Activated naive CD4-positive, alpha-beta T cell treated with anti-CD3 and anti-CD28 coated beads, Interleukin-2, amount 10 ng/mL, durations not matched to agents 7 days and 5 days (primary cell): ENCODE measurements at places on chromosomes 5 and 9.

- DNase-seq, result no peak
- peaks cover 3% of the 10 kb centered on the region for H3K4me1 ChIP-seq
- H3K27me3 ChIP-seq, result peaks cover 4% of the 10 kb centered on the region
- H3K27ac ChIP-seq, result no peak overlapping the region
Observed at GRCh38 chr5:52498607-52499006, 289.1 kb upstream of the ITGA1 start.

DNA sequence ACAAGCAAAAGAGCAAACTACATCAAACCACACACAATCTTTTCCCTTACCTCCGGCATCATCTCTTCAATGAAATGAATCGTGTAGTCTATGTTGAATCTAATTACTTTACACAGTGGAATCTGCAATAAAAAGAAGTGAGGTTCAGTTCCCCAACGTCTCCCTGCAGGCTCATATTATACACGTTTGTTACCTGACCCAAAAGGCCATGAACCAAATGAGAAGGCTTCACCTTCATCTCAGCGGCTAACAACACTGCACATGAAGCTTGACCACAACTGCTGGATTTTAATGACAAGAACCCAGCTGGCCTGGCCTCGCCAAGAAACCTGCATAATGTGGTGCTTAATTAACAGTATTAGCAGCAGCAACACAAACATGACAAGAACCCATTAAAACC, 45.5 kb downstream of the DROSHA start:
- DNase-seq, result no peak
- H3K27me3 ChIP-seq, result no peaks in the 10 kb centered on the region
- H3K27ac ChIP-seq, result no peak overlapping the region
- H3K4me1 ChIP-seq, result no peaks in the 10 kb centered on the region
- H3K4me3 ChIP-seq, result no peak overlapping the region

GRCh38 chr9:1969160-1969559, 46.0 kb upstream of the SMARCA2 start:
- peaks cover 5% of the 10 kb centered on the region for H3K27me3 ChIP-seq
- no peaks in the 10 kb centered on the region for H3K4me1 ChIP-seq
- no peak overlapping the region for H3K4me3 ChIP-seq
- no peaks in the 10 kb centered on the region for H3K36me3 ChIP-seq
- H3K27ac ChIP-seq, result no peak overlapping the region

- peaks cover 4% of the 10 kb centered on the region for H3K4me1 ChIP-seq
- no peak overlapping the region for H3K4me3 ChIP-seq
- H3K27ac ChIP-seq, result no peak overlapping the region
- no peaks in the 10 kb centered on the region for H3K27me3 ChIP-seq
- H3K36me3 ChIP-seq, result no peaks in the 10 kb centered on the region
- no peak for DNase-seq
Observed at GRCh38 chr5:5155617-5156016, 15.5 kb downstream of the ADAMTS16 start.

GRCh38 chr9:81777482-81777881, 88.1 kb upstream of the TLE1 start:
- no peaks in the 10 kb centered on the region for H3K4me1 ChIP-seq
- DNase-seq, result no peak
- no peak overlapping the region for H3K4me3 ChIP-seq
- no peaks in the 10 kb centered on the region for H3K27me3 ChIP-seq
- H3K27ac ChIP-seq, result no peak overlapping the region

GRCh38 chr5:121144764-121145163, 680.7 kb downstream of the PRR16 start:
- no peaks in the 10 kb centered on the region for H3K27me3 ChIP-seq
- H3K36me3 ChIP-seq, result no peaks in the 10 kb centered on the region
- H3K4me1 ChIP-seq, result no peaks in the 10 kb centered on the region
- H3K4me3 ChIP-seq, result no peak overlapping the region
- DNase-seq, result no peak

DNA sequence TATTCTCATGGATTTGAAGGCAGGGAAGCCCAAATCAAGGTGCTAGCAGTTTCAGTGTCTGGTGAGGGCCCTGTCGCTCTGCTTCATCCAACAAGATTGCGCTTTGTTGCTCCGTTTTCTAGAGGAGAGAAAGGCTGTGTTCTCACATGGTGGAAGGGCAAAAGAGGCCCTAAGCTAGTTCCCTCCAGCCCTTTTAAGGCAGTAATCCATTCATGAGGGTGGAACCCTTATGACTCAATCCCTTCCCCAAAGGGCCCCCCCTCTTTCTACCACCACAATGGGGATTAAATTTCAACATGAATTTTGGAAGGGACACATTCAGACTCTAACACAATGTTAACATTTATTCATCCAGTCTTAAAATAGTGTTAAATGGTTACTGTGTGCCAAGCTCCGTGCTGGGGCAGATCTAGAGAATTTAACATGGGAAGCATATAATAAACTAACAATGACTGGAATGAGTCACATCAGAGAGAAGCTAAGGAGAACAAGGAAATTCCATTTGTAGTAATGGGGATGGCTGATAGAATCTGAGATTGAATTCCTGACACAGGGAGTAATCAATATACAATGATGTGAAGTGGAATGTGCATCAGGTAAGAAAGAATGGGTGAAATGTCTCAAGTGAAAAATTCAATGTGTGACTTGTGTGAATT, 382.8 kb upstream of the ZNF608 start:
- H3K36me3 ChIP-seq, result no peaks in the 10 kb centered on the region
- H3K27me3 ChIP-seq, result no peaks in the 10 kb centered on the region
- H3K4me1 ChIP-seq, result no peaks in the 10 kb centered on the region
- DNase-seq, result no peak

- H3K27me3 ChIP-seq, result peaks cover 35% of the 10 kb centered on the region
- no peaks in the 10 kb centered on the region for H3K36me3 ChIP-seq
- H3K27ac ChIP-seq, result peak overlapping the region; percentile 28
- H3K4me1 ChIP-seq, result peaks cover 25% of the 10 kb centered on the region
- H3K4me3 ChIP-seq, result no peak overlapping the region
Observed at GRCh38 chr5:542319-543311, 18.4 kb upstream of the SLC9A3 start.
